ENCODE measurements at places on chromosomes 13 and 19. TPM values are rescaled to one million over a fixed set of nuclear protein-coding genes. Genes with fewer than 3 reads are reported as not detected.

The PLIN5 gene
- total RNA-seq = 17.2 TPM

The WASF3 gene
- total RNA-seq = 27.9 TPM

The AZU1 gene
- total RNA-seq = 0.75 TPM

The ATP4A gene
- not detected for total RNA-seq

The GTF2F2 gene
- total RNA-seq = 14.6 TPM

The ZNF793 gene
- 4.2 TPM for total RNA-seq

The SLC8A2 gene
- 0.23 TPM for total RNA-seq

The CEACAM8 gene
- not detected for total RNA-seq

The PEG3 gene
- 5.7 TPM for total RNA-seq

The PSG1 gene
- total RNA-seq = not detected

The ZNF43 gene
- total RNA-seq = 12.9 TPM

The KLK6 gene
- not detected for total RNA-seq

The NLRP11 gene
- not detected for total RNA-seq

The OR7D2 gene
- 0.52 TPM for total RNA-seq

The TMEM205 gene
- 74.6 TPM for total RNA-seq

The CEACAM3 gene
- 1.2 TPM for total RNA-seq

The SIGLECL1 gene
- total RNA-seq = not detected

The ZSWIM4 gene
- 10.6 TPM for total RNA-seq

The CAPN12 gene
- total RNA-seq = 14.4 TPM

The URI1 gene
- total RNA-seq = 45.1 TPM

The PLPP2 gene
- total RNA-seq = 5.7 TPM

The TJP3 gene
- total RNA-seq = 23.0 TPM

The PHF11 gene
- total RNA-seq = 57.7 TPM

The NECTIN2 gene
- total RNA-seq = 108 TPM

The BCAM gene
- total RNA-seq = 280 TPM

The BICRA gene
- total RNA-seq = 15.9 TPM

The KISS1R gene
- total RNA-seq = not detected

The HIPK4 gene
- 0.64 TPM for total RNA-seq

The SH2D3A gene
- 26.0 TPM for total RNA-seq

The ADGRE3 gene
- 17.3 TPM for total RNA-seq

The SNRPA gene
- total RNA-seq = 51.7 TPM

The SULT2A1 gene
- not detected for total RNA-seq

The ZNF320 gene
- total RNA-seq = 19.0 TPM

The SOX1 gene
- total RNA-seq = not detected

The ADAT3 gene
- 6.3 TPM for total RNA-seq

Measured in upper lobe of right lung (tissue), 1 donor.